ENCODE measurements at places on chromosomes 1 and 21.
A peak's percentile ranks its signal among the peaks of the same experiment; 100 is the strongest.

DNA sequence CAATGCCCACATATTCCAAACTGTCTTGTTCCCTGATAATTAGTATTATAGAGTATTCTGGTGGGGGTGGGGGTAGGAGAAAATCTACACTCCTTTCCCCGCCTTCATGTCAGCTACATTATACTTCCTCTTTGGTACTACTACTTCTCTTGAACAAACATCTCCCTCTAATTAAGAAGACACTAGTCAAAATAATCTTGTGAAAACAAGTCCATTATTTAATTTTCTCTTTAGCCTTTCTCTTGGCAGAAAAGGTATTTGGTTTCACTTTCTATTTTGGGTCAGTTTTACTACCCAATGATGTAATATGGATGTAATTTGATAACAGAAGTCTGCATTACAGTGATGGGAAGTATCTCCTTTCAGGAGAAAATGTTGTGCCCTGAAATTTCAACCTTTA is 22.5 kb downstream of the NTMT2 start:
- no peak for DNase-seq

GRCh38 chr1:96683931-96684330 is 37.7 kb upstream of the PTBP2 start:
- no peak for DNase-seq

GRCh38 chr21:27713154-27714109 is 746.5 kb upstream of the ADAMTS5 start:
- DNase-seq, result no peak

GRCh38 chr1:174794861-174795260 is 204.9 kb upstream of the CACYBP start:
- DNase-seq, result no peak

DNA sequence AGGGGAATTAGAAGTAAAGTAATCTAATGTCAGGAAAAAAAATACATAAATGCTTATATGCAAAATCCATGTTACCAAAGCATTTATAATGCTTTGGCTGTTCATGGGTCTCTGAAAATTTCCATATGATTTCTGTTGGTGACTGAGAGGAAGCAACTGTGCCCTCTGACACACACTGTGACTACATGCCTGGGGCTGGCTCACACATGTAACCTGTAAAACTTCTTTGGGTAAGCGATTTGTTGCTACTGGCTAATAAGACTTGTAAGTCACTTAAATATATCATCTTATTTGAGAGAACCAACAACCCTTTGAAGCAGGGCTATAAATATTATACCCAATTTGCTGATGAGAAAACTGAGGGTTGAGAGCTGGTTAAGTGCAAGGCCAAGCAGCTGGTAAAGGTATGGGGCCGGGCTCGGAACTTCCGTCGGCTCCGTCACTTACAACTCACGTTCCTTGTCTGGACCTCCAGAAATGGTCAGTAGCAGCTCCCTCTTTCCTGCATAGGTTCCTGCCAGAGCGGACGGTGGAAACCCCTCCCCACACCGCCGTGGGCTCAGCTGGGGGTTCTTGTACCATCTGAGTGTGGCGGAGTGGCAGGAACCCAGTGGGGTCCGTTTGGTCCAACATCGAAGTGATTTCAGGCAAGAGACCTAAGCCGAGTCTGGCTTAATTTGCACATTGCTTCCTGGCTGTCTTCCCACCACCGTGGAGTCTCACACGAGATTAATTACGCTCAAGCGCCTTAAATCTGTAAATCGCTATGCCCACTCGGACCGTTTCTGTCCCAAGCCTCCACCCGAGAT is 714 bp downstream of the DFFA start:
- no peak for DNase-seq

DNA sequence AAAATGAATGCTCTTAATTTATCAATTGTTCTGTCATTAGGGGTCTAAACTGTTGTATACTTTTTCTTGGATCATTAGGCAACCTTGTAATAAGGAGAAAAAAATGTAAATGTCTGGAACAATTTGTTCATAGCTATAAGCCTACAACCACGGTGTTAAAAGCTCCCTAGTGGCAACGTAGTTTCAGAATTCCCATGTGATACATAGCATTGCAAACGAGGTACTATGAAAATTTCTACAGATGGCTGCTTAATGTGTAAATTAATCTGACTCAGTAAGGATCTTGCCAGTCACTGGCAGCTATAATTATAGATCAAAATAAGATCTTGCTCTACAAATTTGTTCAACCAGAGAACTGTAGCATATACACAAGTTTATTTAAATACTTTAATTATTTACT is 304.1 kb upstream of the ADGRL4 start:
- DNase-seq, result no peak

DNA sequence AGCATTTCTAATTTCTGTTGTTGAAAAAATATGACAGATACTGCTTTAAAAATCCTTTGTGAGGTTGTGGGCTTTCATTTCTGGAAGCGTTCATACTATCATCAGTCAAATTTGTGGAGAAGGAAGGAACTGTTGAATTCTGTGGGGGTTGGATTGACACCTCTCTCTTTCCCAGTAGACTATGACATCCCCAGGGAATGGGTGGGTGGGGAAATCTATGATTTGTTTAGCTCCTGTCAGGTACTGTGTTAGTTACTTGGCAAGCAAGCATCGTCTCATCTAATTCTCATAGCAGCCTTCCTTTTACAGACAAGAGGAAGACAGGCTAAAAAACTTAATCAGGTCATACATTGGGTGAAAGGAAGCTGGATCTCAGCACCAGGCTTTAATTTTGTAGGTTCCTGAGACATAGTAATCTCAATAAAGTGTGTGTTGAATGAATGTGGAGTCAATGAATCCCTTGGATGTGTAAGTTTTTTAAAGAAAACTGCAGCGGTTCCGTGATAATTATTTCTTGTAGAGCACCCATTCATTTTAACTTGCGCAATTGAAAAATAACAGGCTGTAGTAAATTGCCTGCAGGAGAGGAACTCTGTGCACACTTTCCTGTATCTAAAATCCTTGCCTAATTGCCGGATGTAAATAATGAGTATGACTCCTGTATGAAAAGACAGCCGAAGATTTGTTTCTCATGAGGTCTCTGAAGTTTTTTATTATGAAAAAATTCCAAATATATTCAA is 60.6 kb downstream of the MYOM3 start:
- no peak for DNase-seq

GRCh38 chr1:238649200-238649599 is 737.2 kb upstream of the CHRM3 start:
- no peak for DNase-seq

DNA sequence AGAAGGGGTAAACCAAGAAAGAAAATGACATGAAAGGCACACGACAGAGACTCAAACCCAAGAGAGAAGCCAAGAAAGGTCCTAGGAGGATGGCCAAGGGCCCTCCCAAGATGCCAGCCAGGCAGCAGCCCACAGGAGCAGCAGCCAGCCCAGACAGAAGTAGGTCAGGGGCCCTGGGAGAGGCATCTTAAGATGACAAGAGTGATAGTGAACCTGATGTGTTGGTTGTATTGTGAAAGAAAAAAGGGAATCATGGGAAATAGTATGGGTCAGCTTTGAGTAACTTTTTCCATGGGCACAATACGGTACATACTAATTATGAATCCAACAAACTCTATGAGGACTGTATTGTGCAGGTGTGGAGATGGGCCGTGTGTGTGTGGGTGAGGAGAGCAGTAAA is 3.3 kb downstream of the CCSAP start:
- DNase-seq, result no peak

- DNase-seq, result no peak
These were observed 254.8 kb upstream of the DEPDC1 start for GRCh38 chr1:68751723-68752122.

DNA sequence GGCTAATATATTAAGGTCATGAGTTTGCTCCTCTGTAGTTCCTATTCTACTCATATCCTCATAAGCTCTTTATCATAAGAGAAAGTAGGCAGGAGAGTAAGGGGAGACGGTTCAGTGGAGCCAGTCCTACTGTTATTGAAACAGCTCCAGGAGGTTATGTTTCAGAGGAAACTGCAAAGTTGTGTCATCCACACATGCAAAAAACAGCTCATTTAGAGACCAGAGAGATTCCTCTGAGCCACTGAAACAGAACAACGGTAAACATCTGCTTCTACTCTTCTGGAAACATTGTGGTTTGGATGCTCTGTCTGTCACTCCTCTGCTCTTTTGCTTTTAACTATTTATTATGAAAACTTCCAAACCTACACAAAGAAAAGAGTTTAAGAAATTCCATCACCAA is 66.3 kb upstream of the PPP2R5A start:
- DNase-seq, result no peak

DNA sequence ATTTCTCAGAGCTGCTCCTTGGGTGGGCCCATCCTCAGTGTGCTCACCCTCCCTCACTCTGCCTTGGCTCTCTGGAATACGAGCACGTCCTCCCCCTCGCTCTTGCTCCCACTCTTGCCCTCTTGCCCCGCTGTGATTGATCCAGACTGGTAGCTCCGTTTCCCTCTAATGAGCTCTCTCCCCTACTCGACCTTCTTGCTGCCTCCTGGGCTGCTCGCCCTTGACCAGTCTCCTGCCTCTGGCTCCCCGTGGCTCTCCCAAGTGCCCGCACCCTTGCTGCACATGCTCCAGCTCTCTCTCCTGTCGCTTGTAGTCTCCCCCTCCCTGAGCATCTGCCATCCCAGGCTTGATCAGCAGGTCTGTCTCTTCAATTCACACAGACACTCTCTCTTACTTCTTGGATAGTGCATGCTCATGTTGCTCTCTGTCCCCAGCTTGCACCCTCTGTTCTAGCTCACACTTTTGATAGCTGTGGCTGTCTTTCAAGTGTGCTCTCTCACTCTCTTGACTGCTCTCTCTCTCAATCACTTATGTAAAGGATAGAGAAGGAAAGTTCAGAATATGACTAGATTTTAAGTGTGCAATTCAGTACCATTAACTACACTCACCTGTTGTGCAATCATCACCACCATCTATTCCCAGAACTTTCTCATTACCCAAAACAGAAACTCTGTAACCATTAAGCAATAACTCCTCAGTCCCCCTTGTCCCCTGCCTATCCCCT is 51.1 kb downstream of the PHC2 start:
- no peak for DNase-seq

DNA sequence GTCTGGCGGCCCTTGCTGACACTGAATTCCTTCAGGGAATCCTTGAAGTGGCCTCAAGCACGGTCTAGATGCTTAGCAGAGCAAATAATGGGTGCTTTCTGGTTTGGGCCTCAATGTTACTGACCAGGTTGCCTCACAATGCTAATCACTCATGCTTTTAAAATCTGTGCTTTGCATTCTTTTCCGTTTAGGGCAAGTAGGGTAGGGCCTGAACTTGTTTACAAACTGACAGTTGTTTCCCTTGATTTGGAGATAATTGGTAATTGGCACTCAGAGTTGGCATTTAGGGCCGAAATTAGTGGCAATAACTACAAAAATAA is 1.4 kb downstream of the VPS13D start:
- DNase-seq, result no peak

- no peak for DNase-seq
These were observed 1742.1 kb downstream of the BRINP3 start for GRCh38 chr1:188735567-188735966.

GRCh38 chr21:43598416-43599120 is 60.7 kb downstream of the HSF2BP start:
- no peak for DNase-seq

DNA sequence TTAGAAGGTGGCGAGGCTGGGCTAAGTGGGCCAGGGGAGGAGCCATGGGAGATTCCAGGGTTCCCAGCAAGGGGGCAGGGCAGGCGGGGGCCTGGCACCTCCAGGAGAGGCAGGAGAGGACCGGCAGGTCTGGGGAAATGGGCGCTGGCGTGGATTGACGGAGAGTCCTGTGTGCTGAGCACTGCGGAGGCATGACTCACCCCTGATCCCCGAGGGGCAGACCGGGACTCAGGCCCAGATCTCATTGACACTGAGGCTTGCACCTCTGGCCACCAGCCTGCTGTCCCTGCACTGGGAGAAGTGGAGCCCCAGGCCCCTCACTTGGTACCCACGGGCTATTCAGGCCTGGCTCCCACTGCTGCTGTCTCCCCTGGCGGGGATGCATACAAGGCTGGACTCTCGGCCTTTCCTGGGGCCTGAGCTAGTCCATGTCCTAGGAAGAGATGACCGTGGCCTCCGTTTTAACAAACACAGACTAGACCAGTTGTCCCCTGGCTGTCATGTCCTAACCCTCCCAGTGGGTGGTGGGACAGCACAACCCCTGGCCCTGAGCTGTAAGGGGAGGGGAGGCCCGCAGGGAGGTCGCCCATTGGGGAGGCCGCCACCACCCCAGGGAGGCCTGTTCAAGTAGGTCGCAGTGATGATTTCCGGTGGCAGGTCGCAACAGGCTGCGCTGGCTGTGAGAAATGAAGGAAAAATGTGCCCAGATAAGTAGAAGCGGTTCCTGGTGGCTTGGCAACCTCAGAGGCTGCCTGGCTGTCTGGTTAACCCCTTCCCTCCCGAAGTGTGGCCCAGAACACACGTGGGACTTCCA is 39.7 kb downstream of the RIPK4 start:
- DNase-seq, result no peak

- no peak for DNase-seq
These were observed 26.4 kb downstream of the MYOM3 start for GRCh38 chr1:24085546-24085945.

GRCh38 chr1:119740261-119740660 is 28.4 kb downstream of the HMGCS2 start:
- no peak for DNase-seq

- no peak for DNase-seq
These were observed 26.2 kb upstream of the MCOLN3 start for GRCh38 chr1:85074365-85074964.

GRCh38 chr1:108612496-108612895 is 48.4 kb downstream of the HENMT1 start:
- no peak for DNase-seq

DNA sequence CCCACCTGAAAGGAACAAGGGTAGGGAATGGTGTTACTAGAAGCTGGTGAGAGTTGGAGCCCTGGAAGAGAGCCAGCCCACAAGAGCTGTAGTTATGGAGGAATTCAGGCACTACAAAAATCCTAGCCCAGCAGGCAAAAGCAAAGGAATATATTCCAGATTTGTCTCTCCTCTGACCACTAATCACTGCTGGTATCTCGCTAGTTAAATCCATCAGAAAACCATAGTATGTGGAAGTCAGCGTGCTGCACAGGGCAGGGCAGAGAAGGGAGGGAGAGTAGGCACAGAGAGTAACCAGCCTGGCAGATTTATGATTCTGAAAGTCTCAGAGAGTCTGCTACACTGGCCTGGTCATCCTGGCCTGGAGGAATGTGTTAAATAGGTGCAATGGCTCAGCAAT is 88.6 kb downstream of the SELENOF start:
- DNase-seq, result no peak

GRCh38 chr21:23968722-23969647 is 1638.3 kb downstream of the MRPL39 start:
- DNase-seq, result peak; percentile 78

Measured in CD4-positive, alpha-beta T cell treated with Interleukin-6 at 100 ng/mL for 8 hours (primary cell).